ENCODE measurements at places on chromosomes 16 and 17. TPM values are rescaled to one million over a fixed set of nuclear protein-coding genes. Genes with fewer than 3 reads are reported as not detected.
A peak's percentile ranks its signal among the peaks of the same experiment; 100 is the strongest.

DNA sequence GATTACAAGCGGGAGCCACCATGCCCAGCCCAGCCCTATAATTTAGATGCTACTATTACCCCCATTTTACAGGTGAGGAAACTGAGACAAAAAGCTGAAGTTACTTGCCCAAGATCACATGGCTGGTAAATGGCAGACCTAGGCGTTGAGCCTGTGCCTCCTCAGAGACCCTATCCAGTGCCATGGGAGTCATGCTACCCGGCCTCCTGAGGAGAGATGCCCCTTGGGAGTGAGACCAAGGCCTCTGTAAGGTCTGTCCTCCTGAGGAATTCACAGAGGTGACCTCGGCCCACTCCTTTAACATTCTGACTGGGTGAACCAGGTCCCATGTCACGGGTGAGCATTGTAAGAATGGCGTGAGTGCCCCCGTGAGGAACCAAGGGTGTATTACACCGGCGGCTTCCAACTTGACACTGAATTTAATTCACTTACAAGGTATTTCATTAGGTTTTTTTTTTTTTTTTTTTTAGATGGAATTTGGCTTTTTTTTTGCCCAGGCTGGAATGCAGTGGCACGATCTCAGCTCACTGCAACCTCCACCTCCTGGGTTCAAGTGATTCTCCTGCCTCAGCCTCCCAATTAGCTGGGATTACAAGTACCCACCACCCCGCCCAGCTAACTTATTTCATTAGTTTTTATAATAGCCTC, 95.7 kb downstream of the ABCC6 start:
- peak; percentile 74 for DNase-seq

The P2RX5 gene
- 1.2 TPM for total RNA-seq

DNA sequence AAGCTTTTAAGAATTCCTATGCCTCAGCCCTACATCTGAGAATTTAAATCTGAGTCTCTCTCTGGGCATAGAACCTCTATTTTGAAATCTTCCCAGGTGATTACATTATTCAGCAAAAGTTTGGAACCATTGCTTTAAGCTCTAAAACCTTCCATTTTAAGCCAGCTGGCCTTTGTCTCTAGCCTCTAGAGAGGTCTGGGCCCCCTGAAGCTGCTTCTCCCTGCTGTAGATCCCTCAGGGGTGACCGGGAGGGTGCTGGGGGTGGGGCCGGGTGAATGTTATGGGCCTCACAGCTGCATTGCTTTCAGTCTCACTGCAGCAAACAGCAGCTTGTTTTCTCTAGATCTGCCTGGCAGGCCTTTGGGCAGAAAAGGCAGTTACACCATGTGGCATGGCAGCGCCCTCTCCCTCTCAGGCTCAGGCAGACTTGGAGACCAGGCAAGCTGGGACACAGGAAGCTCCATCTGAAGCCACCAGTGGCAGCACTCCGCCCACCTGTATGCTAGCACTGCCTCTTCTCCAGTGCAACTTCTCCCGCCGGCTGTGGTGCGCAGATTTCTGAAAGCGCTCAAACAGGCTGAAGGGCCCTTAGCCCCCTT, 66.3 kb downstream of the MPRIP start:
- DNase-seq = peak; percentile 60

DNA sequence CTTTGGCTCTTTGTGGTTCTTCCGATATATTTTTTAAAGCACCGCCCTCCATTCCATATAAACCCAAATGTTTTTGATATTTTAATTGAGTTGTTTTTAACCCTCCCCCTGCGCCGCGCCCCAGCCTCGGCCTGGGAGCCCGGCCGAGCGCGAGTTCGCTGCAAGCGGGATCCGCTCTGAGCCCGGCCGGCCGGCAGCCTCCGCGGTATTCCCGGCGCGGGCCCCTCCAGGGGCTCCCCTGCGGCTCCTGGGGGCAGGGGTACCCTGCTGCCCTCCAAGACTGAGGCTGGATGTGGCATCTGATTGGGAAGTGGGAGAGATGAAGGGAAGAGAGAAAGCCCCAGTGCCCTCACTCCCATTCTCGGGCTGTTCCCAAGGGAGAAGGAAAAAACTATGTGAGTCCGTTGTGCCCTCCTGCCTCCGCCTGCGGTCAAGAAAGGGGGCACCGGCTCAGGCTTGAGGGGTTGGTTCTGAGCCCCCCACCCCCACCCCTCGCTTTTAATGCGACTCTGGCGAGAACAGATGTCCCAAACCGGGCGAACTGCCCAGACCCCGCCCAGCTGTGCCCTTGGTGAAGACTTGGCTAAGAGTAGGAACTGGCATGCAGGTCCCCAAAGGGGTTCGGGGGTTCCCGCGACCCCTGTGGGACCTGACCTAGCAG, 8.6 kb downstream of the NEUROD2 start:
- DNase-seq = no peak

The TEKT1 gene
- not detected for total RNA-seq

DNA sequence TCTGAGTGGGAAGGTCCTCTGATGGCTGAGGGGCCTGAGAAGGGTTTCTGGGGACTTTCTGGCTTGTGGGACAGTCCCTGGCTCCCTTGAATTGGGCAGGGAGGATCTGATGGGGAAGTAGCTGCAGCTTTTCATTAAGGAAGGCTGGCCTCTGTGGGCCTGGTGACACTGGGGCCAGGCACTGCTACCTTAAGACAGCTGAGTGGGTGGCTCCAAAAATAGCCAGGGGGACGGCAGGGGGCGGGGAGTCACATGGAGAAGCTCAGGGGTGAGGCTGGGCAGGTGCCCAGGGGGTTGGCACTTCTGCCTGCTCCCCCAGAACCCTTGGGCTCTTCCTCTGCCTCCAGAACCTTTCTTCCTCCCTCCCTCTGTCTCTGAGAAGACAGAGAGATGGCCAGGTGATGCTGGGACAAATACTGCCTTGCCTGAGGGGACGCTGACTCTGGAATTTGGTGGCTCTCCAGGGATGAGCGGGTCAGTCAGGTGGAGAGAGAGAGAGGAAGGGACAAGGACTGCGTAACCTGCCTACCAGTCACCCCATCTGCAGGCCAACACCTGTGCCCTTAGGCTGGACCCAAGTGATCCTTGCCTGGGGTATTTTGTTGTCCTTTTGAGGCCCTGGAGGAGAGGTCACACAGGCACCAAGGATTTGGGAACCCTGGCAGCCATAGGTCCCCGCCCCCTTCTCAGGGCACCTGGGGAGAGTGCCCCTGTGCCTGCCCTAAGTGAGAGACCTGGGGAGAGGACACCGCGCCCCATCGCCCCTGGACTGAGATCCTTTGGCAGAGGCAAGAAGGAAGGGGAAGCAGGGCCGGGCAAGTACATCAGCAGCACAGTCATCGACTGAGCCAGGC, 1.7 kb upstream of the SGCA start:
- no peak for DNase-seq

DNA sequence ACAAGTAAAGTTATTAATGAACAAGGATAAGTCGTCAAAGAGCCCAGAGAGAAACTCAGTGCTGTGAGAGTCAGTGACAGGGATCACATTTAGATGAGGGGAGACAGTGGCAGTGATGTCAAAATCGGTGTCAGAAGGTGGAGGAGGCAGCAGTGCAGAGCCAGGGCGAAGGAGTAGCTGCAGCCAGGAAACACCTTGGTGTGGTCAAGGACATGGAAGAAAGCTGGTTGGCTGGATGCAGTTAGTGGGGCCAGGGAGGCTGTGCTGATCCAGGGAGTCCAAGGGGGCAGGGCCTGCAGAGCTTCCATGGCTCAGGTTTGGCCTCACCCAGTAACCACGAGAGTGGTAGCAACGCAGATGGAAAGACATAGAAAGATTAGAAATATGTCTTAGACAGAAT, 50.7 kb upstream of the ADORA2B start:
- no peak for DNase-seq

All from fibroblast of the aortic adventitia (primary cell).